ENCODE measurements at places on chromosomes 13 and 19. TPM values are rescaled to one million over a fixed set of nuclear protein-coding genes. Genes with fewer than 3 reads are reported as not detected.
A peak's percentile ranks its signal among the peaks of the same experiment; 100 is the strongest.

Gene IGFL3
- not detected for total RNA-seq

DNA sequence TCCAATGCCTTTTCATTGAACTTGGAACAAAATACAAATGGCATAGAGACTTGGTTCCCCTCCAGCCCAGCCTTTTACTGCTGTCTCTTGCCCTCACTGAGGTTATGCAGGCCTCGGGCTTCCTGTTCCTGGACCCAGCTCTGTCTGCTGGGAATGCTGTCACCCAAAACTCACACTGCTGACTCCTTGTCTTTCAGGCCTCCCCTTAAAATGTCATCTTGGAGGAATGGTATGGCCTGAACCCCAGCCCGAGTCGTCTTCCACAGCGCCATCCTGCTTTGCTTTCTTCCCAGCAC lies 9.7 kb upstream of the ANKRD10 start:
- H3K4me1 ChIP-seq = peaks cover 21% of the 10 kb centered on the region
- H3K36me3 ChIP-seq = peaks cover 2% of the 10 kb centered on the region
- H3K27ac ChIP-seq = no peak overlapping the region
- peaks cover 78% of the 10 kb centered on the region for H3K27me3 ChIP-seq

DNA sequence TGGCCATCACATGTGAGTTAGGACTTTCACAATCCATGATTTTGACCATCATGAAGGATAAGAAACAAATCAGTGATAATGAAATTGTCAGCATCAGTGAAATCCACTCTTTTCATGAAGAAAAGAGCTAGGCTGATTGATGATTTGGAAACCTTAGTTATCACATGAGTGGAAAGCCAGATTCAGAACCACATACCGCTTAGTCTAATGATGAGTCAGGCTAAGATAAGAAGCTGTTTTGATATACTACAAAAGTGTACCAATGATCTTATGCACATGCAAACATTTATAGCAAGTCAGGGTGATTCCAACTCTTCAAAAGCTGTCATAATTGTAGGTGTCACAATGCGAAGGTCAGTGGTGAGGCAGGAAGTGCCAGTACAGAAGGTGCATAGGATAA lies 519.3 kb downstream of the GPC6 start:
- peaks cover 5% of the 10 kb centered on the region for H3K27me3 ChIP-seq
- no peak for DNase-seq

Gene CRTC1
- 7.3 TPM for total RNA-seq

Gene VSTM2B
- not detected for total RNA-seq

Gene CLC
- 1.7 TPM for total RNA-seq

DNA sequence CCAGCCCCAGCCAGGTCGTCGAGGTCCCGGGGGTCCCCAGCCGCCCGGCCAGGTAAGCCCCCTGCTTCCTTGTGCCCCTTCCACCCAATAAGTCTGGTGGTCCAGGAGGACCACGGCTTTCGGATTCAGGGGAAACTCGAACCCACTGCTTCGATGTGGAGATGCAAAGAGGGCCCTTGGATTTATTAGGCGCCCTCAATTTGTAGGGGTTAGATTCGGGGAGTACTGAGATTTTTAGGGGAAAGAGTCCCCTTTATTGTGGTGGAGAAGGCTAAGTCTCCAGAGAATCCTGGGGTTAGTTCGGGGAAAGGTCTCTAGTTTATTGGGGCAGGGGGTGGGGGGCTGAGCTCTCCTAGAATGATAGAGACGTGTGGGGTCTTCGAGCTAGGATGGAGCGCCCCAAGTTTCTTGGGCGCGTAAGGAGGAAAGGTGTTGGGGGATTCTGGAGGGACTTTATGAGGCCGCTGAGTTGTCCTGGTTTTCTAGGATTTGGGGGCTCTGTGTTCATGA lies 3.8 kb upstream of the LTBP4 start:
- no peak for DNase-seq
- H3K4me1 ChIP-seq = peaks cover 45% of the 10 kb centered on the region
- H3K27me3 ChIP-seq = peaks cover 35% of the 10 kb centered on the region
- peak overlapping the region; percentile 81 for H3K4me3 ChIP-seq

DNA sequence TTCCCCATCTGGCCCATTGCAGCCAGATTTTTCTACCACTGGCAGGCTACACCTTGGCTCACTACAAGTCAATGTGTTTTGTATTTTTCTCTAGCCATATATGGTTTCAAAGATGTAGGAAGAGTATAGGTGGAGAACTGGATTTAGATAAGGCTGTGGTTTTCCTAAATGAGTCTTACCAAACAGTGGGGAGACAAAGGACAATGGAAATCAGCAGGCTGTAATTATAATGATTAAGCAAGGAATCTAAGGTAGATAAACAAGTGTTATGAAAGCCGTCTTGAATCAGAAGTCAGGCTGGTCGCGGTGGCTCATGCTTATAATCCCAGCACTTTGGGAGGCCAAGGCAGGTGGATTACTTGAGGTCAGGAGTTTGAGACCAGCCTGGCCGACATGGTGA lies 11.2 kb downstream of the IGFL1 start:
- H3K27ac ChIP-seq = no peak overlapping the region
- no peaks in the 10 kb centered on the region for H3K36me3 ChIP-seq
- no peak for DNase-seq

DNA sequence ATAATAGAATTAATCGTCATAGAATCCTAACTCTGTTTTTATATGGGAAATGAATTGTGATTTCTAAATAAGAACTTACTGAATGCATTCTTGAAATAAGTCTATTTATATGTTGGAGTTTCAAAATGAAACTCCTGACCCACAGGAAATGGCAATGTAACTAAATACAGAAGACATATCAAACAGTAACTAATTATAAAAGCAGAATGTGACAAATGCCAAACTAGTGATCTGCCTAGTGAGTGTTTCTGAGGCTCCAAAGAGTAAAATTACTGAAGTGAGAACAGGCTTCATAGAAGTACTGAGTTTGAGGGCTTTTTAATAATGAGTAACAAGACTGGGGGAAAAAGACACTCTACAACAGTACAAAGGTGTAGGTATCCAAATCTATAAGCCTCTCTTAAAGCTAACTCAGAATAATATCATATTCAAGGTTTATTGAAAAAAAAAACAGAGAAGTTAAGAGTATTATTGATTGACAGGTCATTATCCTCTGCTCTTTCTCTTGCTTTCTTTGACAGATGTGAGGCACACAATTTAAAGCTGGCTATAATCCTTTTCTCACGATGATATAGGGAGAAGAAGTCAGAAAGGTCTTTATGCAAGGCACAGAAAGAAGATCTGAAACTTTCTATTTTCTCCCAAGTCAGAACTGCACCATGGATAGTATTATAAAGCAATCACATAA lies 17.4 kb upstream of the ATXN8OS start:
- H3K4me3 ChIP-seq = no peak overlapping the region
- H3K36me3 ChIP-seq = peaks cover 1% of the 10 kb centered on the region
- no peaks in the 10 kb centered on the region for H3K27me3 ChIP-seq
- H3K4me1 ChIP-seq = no peaks in the 10 kb centered on the region
- H3K27ac ChIP-seq = no peak overlapping the region

Gene NUDT19
- total RNA-seq = 28.0 TPM

DNA sequence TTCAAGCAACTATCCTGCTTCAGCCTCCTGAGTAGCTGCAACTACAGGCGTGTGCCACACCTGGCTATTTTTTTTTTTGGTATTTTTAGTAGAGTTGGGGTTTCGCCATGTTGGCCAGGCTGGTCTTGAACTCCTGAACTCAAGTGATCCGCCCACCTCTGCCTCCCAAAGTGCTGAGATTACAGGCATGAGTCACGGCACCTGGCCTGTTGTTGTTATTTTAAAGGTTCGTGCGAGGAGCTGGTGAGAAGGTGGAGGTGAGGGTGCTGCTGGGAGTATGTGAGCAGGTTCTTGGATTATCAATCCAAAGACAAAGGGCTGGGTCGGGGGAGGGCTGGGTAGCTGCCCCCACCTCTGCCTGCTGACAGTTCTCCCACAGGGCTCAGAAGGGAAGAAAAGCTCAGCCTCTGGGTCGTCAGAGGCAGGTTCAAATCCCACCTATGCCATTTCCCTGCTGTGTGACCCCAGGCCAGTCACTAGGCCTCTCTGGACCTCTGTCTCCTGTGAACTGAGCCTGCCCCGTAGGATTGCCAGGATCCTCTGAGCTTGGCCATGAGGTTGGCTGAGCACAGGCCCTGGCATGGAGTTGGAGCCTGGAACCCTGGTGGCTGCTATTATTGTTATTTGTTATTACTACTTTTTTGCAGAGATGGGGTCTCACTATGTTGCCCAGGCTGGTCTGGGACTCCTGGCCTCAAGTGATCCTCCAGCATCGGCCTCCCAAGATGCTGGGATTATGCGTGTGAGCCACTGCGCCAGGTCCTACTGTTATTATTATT lies 1.5 kb downstream of the CKM start:
- DNase-seq = no peak
- no peak overlapping the region for H3K4me3 ChIP-seq
- H3K27ac ChIP-seq = no peak overlapping the region
- no peaks in the 10 kb centered on the region for H3K36me3 ChIP-seq
- H3K27me3 ChIP-seq = peaks cover 35% of the 10 kb centered on the region

DNA sequence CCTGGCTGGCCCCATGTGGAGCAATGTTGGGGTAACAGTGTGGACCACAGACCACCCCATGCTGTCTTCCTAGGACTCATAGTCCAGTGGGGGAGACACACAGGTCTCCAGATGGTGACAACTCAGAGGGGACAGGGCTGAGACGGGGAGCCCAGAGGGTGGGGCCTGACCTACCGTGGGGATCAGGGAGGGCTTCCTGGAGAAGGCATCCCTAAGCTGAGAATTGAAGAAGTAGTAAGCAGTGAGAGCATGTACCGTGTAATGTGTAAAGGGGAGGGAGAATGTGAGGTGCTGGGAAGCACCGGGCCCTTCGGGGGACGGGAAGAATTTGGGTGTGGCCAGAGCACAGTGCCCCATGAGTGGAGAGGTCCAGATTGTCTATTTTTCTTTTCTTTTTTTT lies 31.0 kb downstream of the PPP1R37 start:
- H3K27ac ChIP-seq = no peak overlapping the region
- DNase-seq = no peak
- H3K4me1 ChIP-seq = peaks cover 45% of the 10 kb centered on the region
- H3K4me3 ChIP-seq = no peak overlapping the region
- H3K36me3 ChIP-seq = no peaks in the 10 kb centered on the region
- H3K27me3 ChIP-seq = no peaks in the 10 kb centered on the region

- no peak for DNase-seq
- no peaks in the 10 kb centered on the region for H3K27me3 ChIP-seq
- H3K4me1 ChIP-seq = peaks cover 5% of the 10 kb centered on the region
Observed at GRCh38 chr13:48631441-48631840, 22.3 kb upstream of the CYSLTR2 start.

GRCh38 chr13:54016542-54016941 lies 987.9 kb downstream of the OLFM4 start:
- no peaks in the 10 kb centered on the region for H3K4me1 ChIP-seq
- no peaks in the 10 kb centered on the region for H3K36me3 ChIP-seq
- no peak for DNase-seq
- H3K4me3 ChIP-seq = no peak overlapping the region
- H3K27me3 ChIP-seq = no peaks in the 10 kb centered on the region
- H3K27ac ChIP-seq = no peak overlapping the region

DNA sequence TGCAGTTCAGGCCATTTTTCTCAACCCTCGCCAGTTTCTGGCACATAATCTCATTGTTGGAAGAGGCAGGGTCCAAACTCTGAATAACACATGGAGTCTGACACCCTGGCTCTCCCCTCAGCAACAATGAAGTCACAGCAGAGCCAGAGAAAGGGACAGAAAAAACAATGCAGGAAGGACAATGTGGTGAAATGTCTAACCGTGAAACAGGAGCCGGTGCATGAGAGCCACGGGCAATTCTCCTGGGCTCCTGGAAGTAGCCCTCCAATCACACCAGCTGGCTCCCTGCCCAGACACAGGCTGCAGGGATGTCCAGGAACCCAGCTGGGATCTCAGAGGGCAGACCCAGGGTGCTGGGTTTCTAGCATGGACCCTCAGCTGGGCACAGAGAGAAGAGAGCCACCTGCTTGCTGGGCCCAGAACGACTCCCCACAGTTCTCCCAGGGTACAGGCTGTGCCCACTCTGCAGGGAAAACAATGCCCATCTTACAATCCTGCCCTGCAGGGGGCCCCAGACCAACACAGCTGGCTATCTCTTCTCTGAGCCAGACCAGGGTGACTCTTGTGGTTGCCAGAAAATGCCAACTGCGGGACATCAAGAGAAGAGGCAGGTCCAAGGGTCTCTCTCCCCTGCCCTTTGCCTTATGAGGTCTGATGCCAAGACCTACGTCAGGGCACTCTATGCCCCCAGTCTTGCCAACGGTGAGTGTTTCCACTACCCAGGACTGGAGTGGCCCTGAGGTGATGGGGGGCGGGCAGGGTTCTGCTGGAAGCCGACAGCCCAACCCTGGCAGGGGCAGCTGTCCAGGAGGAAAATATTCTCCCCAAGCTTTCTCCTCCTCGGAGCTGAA lies 64.5 kb downstream of the CEBPG start:
- H3K27ac ChIP-seq = no peak overlapping the region
- DNase-seq = no peak
- no peaks in the 10 kb centered on the region for H3K36me3 ChIP-seq
- no peak overlapping the region for H3K4me3 ChIP-seq
- no peaks in the 10 kb centered on the region for H3K4me1 ChIP-seq

GRCh38 chr19:17118957-17119356 lies 43.4 kb downstream of the MYO9B start:
- DNase-seq = no peak
- H3K36me3 ChIP-seq = no peaks in the 10 kb centered on the region
- peaks cover 29% of the 10 kb centered on the region for H3K4me1 ChIP-seq

DNA sequence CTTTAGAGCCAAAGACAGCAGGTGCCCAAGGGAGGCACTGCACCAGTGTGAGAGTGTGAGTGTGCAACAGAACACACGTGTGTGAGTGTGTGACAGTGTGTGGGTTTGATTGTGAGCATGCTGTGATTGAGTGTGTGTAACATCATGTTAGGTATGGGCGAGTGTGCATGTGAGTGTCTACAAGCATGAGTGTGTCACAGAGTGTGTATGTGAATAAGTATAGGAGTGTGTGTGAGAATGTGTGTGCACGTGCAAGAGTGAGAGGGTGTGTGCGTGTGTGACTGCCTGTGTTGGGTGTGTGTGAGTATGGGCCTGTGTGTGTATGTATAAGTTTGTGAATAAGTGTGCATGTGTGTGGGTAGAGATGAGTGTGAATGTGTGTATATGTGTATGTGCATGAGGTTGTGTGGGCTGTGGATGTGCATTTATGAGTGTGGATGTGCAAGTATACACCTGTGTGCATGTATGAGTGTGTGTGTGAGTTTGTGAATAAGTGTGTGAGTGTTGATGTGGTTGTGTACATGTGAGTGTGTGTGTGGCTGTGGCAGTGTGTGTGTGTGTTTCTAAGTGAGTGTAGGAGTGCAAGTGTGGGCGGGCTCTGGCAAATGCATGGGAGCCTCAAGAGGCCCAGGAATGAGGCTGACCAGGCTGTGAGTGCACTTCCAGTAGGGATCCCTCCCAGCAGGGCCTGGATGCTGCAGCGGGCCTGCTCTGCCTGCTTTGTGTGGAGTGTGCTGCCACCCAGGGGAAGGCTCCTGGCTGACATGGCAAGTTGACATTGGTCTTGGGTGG lies 198.4 kb downstream of the COL4A1 start:
- no peaks in the 10 kb centered on the region for H3K4me1 ChIP-seq
- DNase-seq = no peak
- no peak overlapping the region for H3K4me3 ChIP-seq
- H3K27ac ChIP-seq = no peak overlapping the region

All from activated T-cell treated with anti-CD3 and anti-CD28 coated beads, Interleukin-2, amount 50 U/mL, for 72 hours (primary cell).